AG10803 (cell line): ENCODE measurements at places on chromosomes 7 and 10.

- DNase-seq = no peak
Observed at GRCh38 chr7:136496551-136496950, 371.9 kb upstream of the CHRM2 start.

- no peak for DNase-seq
Observed at GRCh38 chr10:106139915-106140314, 1024.6 kb downstream of the SORCS1 start.

DNA sequence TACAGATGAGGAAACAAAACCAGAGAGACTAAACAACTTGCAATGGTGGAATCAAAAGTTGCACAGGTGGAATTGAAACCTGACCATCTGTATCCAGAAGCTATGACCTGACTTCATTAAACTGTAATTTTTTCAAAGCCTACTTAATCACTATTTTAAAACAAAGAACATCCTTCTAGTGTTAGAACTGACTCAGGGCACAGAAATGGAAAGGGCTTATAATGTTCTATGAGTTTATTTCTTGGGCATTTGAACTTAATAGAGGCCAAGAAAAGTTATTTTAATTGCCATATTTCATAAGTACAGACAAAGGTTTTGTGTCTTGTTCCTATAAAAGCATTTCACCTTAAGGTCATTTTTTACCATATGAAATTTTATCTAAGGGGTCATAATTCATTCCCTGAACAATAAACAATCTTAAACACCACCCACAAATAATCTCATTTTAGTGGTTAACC lies 8.8 kb downstream of the ITGB1 start:
- DNase-seq = peak; percentile 40

GRCh38 chr7:6256677-6257535 lies 15.5 kb downstream of the CYTH3 start:
- DNase-seq = peak; percentile 89

DNA sequence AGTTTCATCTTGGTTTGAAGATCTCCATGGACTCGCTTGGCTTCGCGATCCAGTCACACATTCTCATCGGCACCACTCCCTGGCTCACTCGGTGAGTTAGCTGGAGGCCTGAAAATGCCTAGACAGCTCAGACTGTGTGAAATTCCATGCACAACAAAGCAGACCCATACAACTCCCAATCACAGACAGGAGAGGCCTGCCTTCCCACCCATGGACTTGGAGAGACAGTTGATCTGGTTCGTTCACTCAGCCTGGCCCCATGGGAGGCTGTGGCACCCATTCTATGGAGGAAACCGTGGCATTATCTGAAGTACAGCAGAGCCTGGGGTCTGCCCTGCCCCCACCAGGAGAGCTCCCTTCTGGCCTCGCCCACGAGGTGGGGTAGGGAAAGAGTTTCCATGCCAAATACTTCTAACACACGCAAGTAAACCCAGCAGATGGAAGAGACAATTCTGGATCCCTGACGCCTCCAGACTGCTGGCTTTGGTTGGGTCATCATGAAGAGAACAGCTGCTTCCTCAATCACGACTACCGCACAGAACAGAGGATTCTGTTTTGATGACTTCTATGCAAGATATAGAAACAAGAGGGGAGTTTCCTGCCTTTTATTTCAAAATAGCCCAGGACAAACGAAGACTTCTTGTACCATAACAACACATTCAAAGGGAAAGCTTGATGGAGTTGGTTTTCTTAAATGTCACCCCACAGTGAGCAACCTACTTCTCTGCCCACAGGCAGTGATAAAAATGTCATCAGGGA lies 15.9 kb downstream of the FAM53B start:
- peak; percentile 44 for DNase-seq

DNA sequence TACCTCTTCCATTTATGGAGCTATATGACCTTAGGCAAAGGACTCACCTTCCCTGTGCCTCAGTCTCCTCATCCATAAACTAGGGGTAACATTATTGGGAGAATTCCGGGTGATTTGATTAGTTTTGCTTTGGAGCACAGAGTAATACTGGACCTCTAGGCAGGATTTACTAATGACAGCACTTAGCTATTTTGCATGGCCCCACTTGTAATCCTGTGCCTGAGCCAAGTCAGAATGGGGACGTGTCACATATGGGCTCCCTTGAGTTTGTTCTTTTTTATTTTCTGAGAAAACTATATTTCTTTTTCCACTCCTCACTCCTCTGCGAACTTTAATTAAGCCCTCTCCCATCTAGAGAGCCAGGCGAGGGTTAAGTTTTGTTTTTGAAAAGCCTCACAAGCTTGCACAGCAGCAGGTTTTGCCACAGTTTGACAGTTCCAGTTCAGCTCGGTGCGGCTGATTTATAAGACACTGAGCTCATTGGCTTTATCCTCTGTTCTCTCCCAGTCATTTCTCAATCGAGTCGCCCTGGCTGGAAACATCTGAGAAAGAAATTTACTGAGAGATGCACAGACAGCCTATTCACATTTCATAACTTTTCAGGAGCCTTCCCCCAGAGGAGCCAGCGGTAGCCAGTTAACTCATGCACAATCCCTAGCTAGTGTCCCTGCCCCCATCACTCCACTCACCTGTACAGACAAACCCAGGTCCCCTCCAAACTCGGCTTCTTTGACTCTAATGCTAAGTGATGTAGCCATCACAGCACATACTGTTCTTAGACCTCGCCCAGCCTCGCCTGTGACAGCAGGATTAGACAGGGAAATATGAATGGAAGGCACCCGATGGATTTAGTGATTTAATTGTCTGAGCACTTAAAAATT lies 441.9 kb upstream of the NPVF start:
- no peak for DNase-seq

- no peak for DNase-seq
Observed at GRCh38 chr7:132492823-132493445, 83.3 kb downstream of the PLXNA4 start.

DNA sequence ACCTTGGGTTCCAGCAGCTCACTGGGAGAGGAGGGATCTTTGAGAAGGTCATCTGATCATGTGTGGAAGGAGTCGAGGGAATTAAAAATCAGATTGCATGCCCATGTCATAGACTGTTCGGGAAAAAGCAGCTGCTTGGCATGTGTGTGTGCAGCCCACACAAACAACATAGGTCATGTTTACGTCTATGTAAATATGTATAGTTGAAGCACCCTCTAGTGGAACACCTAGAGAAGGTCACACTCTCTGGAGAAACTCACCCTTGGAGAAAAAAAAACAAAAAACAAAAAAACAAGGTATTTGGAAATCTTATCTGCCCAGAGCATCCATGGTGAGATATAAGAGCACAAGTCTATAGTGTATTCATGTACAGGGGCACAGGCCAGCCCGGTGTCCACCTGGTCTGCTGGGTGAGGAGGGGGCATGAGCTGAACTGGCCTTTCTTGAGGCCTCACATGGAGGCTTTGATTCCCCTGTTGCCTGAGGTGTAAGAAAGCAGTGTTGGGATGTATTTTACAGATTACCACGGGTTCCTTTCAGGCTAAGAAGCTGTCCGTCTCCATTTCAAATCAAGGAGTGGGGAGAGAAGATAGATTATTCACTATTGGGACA lies 98.0 kb downstream of the NPY start:
- DNase-seq = peak; percentile 12

DNA sequence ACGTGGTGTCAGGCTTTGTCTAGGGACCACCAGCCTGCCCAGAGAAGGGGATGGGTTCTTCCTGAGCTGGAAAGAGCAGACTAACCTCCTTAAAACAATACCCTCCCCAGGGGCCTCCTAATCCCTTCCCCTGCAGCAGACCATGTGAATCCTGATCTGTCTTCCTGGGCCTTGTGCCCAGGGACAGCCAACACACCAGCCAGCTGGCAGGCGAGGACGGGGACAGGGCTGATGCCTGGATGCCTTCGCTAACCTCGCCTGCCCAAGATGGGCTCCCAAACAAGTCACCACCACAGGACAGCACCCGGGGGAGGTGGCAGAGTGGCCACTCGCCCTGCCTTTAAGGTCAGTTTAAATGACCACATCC lies 17.6 kb downstream of the PODXL start:
- peak; percentile 51 for DNase-seq

DNA sequence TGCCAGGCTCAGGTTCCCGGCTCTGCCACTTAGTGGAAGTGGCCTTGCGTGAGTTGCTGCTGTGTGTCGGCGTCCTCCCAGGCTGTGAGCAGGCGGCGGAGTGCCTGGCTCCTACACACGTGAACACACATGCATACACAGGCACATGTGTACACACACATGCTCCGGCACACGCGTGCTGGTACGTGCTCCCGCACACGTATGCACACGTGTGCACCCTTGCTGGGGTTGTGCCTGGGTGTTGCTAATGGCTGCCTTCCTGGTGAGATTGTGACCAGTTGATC lies 107.6 kb downstream of the INPP5A start:
- DNase-seq = no peak

- DNase-seq = peak; percentile 63
Observed at GRCh38 chr7:22635349-22635748, 91.7 kb upstream of the IL6 start.

DNA sequence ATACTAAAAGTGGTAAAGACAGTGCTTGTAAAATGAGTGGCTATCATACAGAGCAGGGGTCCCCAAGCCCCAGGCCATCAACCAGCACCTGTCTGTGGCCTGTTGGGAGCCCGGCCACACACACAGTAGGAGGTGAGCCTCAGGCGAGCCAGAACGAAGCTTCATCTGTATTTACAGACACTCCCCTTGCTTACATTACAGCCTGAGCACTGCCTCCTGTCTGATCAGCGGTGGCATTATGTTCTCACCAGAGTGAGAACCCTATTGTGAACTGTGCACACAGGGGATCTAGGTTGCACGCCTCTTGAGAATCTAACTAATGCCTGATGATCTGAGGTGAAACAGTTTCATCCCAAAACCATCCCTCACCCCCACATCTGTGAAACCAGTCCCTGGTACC lies 58.7 kb downstream of the ITGA8 start:
- no peak for DNase-seq
